ENCODE measurements at places on chromosomes 2 and 18. TPM values are rescaled to one million over a fixed set of nuclear protein-coding genes. Genes with fewer than 3 reads are reported as not detected.

Gene SLC9A4
- total RNA-seq = not detected

Gene REG1B
- not detected for total RNA-seq

Gene PLB1
- 4.1 TPM for total RNA-seq

Gene SKOR2
- not detected for total RNA-seq

Gene CRYGB
- not detected for total RNA-seq

Gene CDCA7
- total RNA-seq = 2.5 TPM

Gene SP9
- not detected for total RNA-seq

Gene PDE1A
- 89.0 TPM for total RNA-seq

Gene ITGB6
- total RNA-seq = not detected

Gene LINC00305
- not detected for total RNA-seq

Gene AQP12A
- total RNA-seq = not detected

Gene FAM98A
- 46.3 TPM for total RNA-seq

Gene TRABD2A
- 0.26 TPM for total RNA-seq

Gene PLGLB1
- 2.2 TPM for total RNA-seq

Gene TPO
- not detected for total RNA-seq

Gene CRYGA
- not detected for total RNA-seq

Gene GRB14
- total RNA-seq = 0.52 TPM

Gene ZBTB7C
- 2.5 TPM for total RNA-seq

Gene EPB41L3
- total RNA-seq = 39.6 TPM

Gene CCDC74B
- 5.6 TPM for total RNA-seq

Gene ELOA2
- total RNA-seq = not detected

Gene IGFBP2
- 13.5 TPM for total RNA-seq

Gene GKN2
- total RNA-seq = not detected

Gene TTC27
- total RNA-seq = 23.9 TPM

Gene KCNF1
- not detected for total RNA-seq

Gene MAP3K19
- total RNA-seq = not detected

Gene ZC3H6
- 8.6 TPM for total RNA-seq

Gene SLC4A5
- total RNA-seq = 2.2 TPM

Gene ZNF2
- total RNA-seq = 6.7 TPM

Gene SLC23A3
- 2.2 TPM for total RNA-seq

Gene POTEE
- not detected for total RNA-seq

Gene ARL5A
- total RNA-seq = 63.1 TPM

Gene NEU2
- total RNA-seq = not detected

Gene LYG1
- 0.13 TPM for total RNA-seq

Gene RNU2-63P
- not detected for total RNA-seq

Gene CEBPZOS
- 27.5 TPM for total RNA-seq

Gene B4GALT6
- total RNA-seq = 10.9 TPM

Gene SMYD1
- total RNA-seq = not detected

Gene ANKZF1
- 21.5 TPM for total RNA-seq

Gene COL4A3
- not detected for total RNA-seq

Gene NUP35
- 10.3 TPM for total RNA-seq

All from articular chondrocyte of knee joint (primary cell).